ENCODE measurements at places on chromosomes 2 and 18. TPM values are rescaled to one million over a fixed set of nuclear protein-coding genes. Genes with fewer than 3 reads are reported as not detected.

- H3K27me3 ChIP-seq: no peaks in the 10 kb centered on the region
- peaks cover 58% of the 10 kb centered on the region for H3K36me3 ChIP-seq
- no peak overlapping the region for H3K4me3 ChIP-seq
- H3K4me1 ChIP-seq: no peaks in the 10 kb centered on the region
- DNase-seq: no peak
Observed at GRCh38 chr2:61247204-61247812, 85.3 kb downstream of the C2orf74 start.

- no peaks in the 10 kb centered on the region for H3K27me3 ChIP-seq
- no peak overlapping the region for H3K27ac ChIP-seq
Observed at GRCh38 chr2:46125798-46126197, 171.4 kb upstream of the EPAS1 start.

CD8B2 gene
- not detected for total RNA-seq

DNA sequence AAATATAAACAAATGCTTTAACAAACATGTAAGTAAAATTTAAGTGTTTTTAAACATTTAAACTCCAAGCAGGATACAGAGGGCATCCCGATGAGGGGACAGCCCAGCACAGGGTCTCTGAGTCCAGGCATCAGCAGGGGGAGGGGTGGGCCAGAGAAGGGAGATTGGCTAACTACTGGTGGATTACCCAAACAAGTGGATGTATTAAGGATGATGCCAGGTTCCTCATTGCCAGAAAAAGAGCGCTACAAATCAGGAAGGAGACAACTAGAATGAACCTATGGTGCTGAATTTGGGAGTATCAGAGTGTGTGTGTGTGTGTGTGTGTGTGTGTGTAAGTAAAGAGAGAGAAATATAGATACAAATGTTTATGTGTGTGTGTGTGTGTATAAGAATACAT lies 162.0 kb upstream of the RMP24 start:
- H3K36me3 ChIP-seq: no peaks in the 10 kb centered on the region
- peaks cover 6% of the 10 kb centered on the region for H3K4me1 ChIP-seq
- H3K27me3 ChIP-seq: no peaks in the 10 kb centered on the region
- no peak for DNase-seq
- H3K27ac ChIP-seq: no peak overlapping the region

DGKD gene
- total RNA-seq: 41.7 TPM

- H3K27ac ChIP-seq: no peak overlapping the region
- H3K36me3 ChIP-seq: peaks cover 6% of the 10 kb centered on the region
- no peak overlapping the region for H3K4me3 ChIP-seq
- H3K4me1 ChIP-seq: peaks cover 7% of the 10 kb centered on the region
- H3K27me3 ChIP-seq: no peaks in the 10 kb centered on the region
Observed at GRCh38 chr2:23934259-23934658, 6.0 kb upstream of the UBXN2A start.

Data from left ventricle myocardium inferior (tissue), 1 donor.